ENCODE measurements at places on chromosomes 5 and 9.

GRCh38 chr5:139671096-139671841, 23.1 kb downstream of the CXXC5 start:
- no peak for DNase-seq

DNA sequence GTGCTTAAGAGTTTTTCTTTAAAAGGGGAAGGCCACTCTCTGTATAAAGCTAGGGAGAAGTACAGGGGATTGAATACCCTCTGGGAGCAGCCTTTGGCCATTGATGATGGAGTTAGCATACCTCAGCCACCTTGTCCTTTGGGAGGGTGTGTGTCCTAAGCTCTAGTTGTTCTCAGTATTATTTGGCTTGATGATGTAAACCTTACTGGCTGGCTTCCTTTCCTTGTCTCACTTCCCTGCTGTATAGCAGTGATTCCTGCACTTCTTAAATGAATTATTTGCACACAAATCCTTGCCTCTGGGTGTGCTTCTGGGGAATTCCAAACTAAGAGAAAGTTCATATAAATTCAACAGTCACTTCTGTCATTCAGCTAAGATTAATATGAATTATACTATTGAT, 234.9 kb upstream of the RIOK2 start:
- no peak for DNase-seq

- DNase-seq, result no peak
Measured at GRCh38 chr9:105447386-105447813, 434 bp upstream of the FSD1L start.

DNA sequence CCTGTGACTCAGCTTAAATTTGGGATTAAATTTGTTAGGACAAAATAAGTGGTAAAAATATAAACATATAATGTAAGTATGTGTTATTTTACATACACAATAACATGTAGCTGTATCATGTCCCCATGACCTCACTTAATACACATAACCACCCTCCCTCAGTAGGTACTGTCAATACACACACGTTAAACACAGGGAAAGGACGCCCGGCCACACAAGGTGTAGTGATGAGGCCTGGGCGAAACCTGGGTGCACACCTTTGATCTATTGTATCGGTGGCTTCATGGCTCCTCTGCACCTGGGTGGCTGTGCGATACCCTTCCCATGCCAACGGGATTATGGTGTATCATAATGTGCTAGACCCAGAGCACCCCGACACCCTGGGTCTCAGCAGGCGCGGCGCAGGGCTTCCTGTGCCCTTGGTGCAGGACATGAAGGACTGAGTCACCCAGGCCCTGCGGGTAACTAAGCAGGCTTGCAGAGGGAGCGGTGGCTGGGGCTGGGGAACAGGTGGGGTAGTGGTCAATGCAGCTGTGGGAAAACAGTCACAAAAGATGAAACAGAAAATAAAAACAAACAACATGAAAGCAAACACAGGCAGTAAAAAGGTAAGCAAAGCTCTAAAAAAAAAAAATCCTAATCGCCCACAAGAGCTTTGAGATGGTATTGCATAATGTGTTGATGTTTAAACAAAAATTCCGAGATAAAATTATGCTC, 127.5 kb upstream of the RETREG1 start:
- no peak for DNase-seq

GRCh38 chr9:29928072-29928471, 2354.8 kb upstream of the C9orf72 start:
- no peak for DNase-seq

DNA sequence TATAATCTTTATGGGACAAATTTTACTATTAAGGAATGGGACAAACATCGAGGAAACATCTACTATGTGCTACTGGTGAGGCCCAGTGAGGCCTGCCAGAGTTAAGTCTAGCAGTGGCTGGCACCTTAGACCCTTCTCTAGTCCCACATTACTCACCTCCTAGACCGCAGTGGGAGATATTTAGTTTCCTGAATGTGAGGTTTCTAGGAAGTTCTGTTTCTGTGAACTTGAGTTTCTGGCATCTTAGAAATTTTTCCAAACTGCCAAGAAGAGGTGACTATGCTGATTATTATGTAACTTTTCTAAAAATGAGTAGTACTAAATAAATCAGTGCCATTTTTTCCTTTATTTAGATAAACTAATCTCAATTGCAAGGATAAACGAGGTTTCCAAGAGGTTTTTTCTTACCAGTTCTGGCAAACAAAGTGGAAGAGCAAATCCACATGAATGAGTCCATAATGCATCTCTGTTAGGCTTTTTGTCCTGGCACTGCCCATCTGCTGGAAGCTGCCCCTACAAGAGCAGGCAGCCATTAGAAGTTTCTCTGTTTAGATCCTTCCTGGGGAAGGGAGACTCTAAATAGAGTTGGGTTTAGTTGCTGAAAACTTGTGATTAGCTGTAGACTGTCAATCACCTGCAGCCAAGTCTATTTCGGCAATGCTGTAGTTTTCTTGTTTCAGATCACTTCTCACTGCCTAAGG, 348.7 kb downstream of the MAN2A1 start:
- peak; percentile 4 for DNase-seq

DNA sequence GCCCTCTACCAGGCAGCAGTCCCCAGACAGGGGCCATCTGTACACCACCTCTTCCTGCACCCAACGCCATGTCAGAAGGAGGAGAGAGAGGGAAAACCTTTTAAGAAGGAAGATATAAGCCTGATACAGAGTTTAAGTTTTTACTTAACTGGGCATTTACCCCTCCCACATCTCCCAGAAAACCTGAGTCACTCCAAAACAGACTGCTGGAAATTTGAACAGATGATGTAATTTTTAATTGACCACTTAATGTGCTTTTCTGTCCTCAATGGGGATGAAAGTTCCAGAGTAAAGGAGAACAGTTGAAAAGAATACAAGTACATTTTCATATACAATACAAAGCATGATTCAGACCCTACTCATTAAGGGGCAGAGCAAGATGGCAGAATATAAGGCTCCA, 63.9 kb downstream of the TTC39B start:
- DNase-seq, result no peak

- DNase-seq, result no peak
Measured at GRCh38 chr5:66713998-66714397, 117.8 kb downstream of the MAST4 start.

DNA sequence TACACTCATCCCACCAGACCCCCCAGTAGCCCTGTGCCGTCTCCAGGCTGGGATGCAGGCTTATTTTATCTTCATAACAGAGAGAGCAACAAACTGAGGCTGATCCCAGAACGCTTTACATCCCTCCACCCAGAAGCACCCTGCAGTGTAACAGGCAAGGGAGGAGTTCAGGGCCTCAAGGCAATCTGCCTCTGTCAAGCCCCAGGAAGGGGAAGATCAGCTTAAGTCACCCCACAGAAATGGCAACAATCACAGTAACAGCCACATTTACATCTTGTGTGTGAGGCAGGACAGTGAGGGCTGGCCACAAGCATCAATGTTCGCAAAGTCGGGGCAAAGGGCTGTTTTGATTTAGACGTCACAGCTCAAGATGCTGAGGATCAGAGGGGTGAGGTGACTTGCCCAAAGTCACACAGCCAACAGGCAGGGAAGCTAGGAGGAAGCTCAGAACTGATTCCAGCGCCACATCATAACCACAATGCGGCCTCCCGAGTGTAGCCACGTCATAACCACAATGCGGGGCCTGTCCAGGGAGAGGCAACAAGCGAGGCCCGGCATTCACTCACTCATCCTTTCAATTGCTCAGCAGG, 14.4 kb downstream of the STK10 start:
- DNase-seq, result peak; percentile 42

DNA sequence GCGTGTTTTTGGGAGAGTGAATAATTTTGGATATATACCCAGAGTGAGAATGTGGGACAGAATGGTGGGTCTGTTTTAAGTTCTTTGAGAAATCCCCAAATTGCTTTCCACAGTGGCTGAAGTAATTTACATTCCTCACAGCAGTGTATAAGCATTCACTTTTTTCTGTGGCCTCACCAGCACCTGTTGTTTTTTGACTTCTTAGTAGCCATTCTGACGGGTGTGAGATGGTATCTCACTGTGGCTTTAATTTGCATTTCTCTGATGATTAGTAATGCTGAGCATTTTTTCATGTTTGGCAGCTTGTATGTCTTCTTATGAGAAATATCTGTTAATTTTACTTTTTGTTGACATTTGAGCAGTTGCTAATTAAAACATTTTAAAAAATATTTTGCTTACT, 9.4 kb upstream of the SPATA31D1 start:
- no peak for DNase-seq

GRCh38 chr5:176817841-176818377, 7.5 kb downstream of the UNC5A start:
- DNase-seq, result no peak

- DNase-seq, result no peak
Measured at GRCh38 chr9:16360247-16360646, 510.2 kb downstream of the BNC2 start.

DNA sequence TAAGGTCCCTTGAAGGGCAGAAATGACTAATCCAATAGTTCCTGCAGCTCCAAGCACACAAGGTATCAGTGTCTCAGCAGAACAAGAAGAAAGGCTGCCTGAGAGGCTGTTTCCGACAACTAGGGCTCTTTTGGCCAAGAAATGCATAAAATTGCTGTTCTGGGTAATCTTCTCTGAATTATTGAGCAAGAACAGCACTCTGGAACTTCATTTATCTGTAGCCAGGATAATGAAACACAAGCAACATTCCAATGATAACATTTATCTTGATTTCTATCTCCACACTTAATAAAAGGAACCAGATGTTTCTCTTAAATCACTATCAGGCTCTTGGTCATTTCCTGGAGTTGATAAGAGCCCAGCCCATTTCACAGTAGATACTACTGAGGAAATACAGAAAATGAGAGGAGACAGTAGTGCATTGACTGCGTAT, 17.0 kb upstream of the AUH start:
- DNase-seq, result peak; percentile 14

- no peak for DNase-seq
Measured at GRCh38 chr5:143045062-143045461, 274.9 kb downstream of the ARHGAP26 start.
